ENCODE measurements at places on chromosomes 6 and 20.

GRCh38 chr6:46583081-46583480 is 69.5 kb downstream of the CYP39A1 start:
- DNase-seq, result no peak

- DNase-seq, result no peak
Observed at GRCh38 chr6:42237857-42238256, 20.2 kb upstream of the MRPS10 start.

- no peak for DNase-seq
Observed at GRCh38 chr20:14948416-14948815, 611.0 kb upstream of the FLRT3 start.

- DNase-seq, result no peak
Observed at GRCh38 chr6:90370493-90370959, 73.9 kb upstream of the BACH2 start.

- DNase-seq, result no peak
Observed at GRCh38 chr20:18672834-18673233, 85.0 kb downstream of the DTD1 start.

DNA sequence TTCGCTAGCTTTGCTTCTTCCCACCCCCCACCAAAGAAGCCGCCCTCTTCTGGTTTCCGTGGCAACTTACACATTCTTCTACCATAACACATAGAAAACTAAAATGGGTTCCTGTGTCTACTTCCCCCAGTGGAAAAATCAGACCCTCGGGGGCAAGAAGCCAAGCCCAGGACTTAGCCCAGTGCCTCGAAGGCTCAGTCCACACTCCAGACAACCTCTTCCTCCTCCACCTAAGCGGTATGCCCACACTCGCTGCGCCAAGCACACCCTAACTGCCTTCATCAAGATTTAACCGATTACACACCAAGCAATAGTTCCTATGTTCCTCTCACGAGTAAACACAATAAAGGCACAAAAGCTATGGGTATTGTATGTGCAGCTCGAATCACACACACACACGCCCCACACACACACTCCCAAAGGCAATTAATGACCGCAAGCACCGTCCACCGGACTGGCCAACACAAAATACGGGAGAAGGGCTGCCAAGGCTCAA is 537 bp downstream of the PPIL4 start:
- peak; percentile 62 for DNase-seq

GRCh38 chr20:49937027-49937929 is 1.1 kb downstream of the RNF114 start:
- no peak for DNase-seq

DNA sequence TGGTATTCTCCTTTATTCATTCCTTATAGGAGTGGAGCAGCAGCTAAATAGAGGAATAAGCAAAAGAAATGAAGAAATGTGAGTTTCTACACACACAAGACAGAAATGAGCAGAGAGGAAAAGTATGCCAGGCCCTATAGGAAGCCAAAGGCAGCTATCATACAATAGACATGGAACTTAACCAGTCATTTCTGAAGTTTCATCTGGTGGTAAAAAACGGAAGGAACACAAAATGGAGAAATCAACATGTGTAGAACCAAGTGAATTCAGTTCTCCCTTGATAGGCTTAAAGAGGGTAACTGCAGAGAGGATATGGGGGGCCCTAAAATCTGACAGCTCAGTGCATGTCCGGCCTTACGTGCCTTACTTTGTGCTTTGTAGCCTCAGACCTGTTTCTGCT is 44.6 kb downstream of the TSBP1 start:
- no peak for DNase-seq

GRCh38 chr6:162621246-162621645 is 106.3 kb downstream of the PRKN start:
- no peak for DNase-seq

GRCh38 chr6:115902436-115902835 is 158.3 kb downstream of the FRK start:
- no peak for DNase-seq

GRCh38 chr6:14166839-14167238 is 49.3 kb downstream of the CD83 start:
- no peak for DNase-seq

DNA sequence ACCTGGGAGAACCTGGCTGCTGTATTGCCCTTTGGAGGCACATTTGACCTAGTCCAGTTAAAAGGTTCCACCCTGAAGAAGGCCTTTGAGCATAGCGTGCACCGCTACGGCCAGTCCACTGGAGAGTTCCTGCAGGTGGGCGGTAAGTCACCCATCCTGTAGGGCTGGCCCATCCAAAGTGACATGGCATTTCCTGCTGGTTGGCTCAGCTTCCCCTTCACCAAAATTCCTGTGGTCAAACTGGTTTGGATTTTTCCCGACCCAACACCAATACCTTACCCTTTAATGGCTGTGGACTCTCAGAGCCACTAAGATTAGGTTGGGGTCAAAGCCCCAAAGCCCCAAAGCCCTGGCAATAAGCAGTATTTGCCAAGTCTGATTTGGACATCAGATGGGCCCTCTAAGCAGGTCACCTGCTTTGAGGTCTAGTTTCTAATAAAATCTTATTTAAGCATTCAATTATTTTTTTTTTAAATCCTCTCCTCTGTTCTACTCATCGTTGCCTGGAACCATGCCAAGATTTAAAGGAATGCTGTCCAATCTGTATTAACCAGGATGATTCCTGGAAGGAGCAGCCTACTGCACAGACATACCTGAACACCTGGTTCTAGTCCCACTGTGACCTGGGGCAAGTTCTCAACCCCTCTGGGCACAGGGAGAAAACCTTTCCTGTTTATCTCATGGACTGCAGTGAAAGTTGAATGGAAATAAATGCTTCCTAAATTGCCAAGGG is 40.8 kb downstream of the NT5E start:
- no peak for DNase-seq

- DNase-seq, result no peak
Observed at GRCh38 chr20:49987015-49987867, 4.5 kb downstream of the SNAI1 start.

- no peak for DNase-seq
Observed at GRCh38 chr6:163459536-163459935, 45.0 kb downstream of the QKI start.

GRCh38 chr6:47041741-47042140 is 391 bp downstream of the ADGRF1 start:
- DNase-seq, result no peak

DNA sequence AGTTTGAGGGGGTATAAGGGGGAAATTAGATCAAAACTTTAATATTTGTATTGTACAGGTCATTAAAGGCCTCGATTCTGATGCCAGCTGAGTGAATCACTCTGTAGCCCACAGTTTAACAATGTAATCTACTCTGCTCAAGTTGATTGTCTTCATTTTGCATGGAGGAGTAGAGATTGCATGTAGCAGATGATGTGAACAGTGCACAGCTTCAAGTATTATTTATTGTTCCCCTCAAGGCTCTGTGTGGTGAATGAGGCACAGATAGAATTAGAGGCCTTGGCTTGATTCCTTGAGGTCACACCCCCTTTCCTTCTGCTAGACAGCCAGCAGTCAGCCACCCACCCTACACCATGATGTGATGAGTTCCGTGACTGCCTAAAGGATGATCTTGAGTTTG is 38.1 kb downstream of the TXLNB start:
- DNase-seq, result no peak

- no peak for DNase-seq
Observed at GRCh38 chr6:111741177-111741952, 131.9 kb downstream of the FYN start.

- no peak for DNase-seq
Observed at GRCh38 chr6:30157581-30157980, 3.4 kb downstream of the TRIM10 start.

- DNase-seq, result no peak
Observed at GRCh38 chr6:131003488-131004386, 59.3 kb downstream of the EPB41L2 start.

DNA sequence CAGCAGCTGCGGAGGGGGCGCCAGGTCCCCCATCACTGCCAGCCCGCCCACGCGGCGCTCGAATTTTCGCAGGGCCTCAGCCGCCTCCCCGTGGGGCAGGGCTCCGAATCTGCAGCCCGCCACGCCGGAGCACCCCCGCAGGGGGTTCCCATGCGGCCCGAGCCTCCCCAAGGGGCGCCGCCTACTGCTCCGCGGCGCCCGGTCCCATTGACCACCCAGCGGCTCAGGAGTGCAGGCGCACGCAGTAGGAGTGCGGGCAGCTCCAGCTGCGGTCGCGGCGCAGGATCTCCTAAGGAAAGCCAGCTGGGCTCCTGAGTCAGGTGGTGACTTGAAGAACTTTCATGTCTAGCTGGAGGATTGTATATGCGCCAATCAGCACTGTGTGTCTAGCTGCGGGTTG is 155.3 kb upstream of the RREB1 start:
- no peak for DNase-seq

GRCh38 chr20:36779656-36780025 is 6.1 kb upstream of the DSN1 start:
- no peak for DNase-seq

GRCh38 chr6:31048099-31048498 is 37.8 kb downstream of the MUC22 start:
- DNase-seq, result no peak

- no peak for DNase-seq
Observed at GRCh38 chr20:45047581-45048119, 53.3 kb downstream of the KCNS1 start.

DNA sequence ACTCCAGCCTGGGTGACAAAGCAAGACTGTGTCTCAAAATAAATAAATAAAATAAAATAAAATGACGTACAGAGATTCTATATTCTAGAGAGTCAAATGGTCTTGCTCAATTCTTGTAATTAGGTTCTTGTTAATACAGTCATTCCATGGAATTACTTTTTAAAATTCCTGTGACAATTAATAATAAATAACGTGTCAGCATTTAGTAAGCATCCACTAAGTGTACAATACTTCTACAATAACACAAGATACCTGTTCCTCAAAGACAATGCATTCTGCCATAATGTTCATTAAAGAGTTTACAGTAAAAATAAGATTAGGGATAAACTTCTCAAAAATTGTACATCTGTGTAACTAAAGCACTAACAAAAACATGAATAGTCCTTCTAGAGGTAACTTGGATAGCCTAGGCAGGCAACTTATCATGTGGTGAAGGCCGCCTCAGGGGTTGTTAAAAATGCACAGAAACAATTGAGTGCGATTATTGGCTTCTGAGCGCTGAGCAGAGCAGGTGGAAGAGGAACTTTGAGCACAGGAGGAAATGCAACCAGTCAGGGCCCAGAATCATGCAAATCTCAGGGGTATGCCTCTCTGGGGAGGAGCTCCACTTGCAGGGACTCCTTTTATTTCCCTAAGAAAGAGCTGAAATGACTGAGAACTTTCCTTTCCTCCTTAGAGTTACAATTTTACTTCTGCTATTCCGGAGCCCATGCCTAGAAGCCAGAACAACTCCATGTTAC is 37.1 kb downstream of the QRSL1 start:
- DNase-seq, result no peak

GRCh38 chr6:158543606-158544185 is 16.2 kb upstream of the TMEM181 start:
- no peak for DNase-seq

DNA sequence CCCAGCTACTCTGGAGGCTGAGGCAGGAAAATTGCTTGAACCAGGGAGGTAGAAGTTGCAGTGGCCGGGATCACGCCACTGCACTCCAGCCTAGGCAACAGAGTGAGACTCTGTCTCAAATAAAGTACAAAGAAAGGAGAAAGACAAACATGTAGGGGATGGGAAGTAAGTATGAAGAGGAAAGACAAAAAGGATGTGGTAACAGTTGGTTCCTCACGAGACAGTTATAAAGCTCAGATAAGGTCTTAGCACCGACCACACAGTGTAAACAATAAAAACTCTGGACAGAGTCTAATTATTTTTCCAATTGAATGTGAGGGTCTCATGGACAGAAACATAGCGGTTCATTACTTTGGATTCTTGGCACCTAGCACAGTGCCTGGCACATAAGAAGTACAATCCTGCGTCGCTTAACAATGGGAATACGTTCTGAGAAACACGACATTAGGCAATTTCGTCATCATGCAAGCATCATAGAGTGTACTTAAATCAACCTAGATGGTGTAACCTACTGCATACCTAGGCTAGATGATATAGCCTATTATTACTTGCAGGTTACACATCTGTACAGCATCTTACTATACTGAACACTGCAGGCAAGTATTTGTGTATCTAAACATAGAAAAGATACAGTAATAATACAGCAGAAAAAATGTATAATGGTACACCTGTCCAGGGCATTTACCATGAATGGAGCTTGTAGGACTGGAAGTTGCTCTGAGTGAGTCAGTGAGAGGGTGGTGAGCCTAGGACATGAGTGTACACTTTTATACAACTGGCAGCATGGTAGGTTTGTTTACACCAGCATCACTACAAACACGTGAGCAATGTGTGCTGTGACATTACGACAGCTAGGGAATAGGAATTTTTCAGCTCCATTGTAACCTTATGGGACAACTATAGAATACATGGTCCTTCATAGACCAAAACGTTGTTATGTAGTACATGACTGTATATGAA is 38.2 kb downstream of the MBOAT1 start:
- no peak for DNase-seq

DNA sequence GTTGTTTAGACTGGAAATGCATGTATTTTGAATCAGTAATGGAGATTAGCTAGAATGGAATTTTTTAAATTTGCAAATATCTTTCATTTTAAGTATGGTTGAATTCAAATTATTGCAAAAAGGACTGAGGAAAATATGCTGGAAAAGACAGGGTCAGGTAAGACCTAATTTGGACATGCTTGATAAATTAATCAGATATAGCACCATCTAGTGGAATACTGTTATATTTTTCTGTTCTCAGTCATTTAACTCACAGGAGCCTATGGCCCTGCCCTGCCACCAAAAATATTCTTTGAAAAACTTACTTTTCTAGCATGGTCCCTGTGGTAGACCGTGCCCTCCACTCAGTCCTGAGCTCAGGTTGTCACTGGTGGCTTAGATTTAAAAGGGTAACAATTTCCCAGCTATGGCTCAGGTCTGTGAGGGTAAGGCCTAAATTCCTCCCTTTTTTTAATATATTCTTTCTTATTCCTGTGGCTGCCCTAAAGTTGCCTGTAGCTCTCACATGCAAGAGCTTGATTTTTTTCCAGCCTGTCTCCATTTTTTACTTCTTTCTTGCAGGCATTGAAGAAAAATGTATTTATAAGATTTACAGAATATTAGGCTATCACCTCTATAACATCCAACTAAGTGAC is 25.3 kb upstream of the KIAA1586 start:
- peak; percentile 5 for DNase-seq

DNA sequence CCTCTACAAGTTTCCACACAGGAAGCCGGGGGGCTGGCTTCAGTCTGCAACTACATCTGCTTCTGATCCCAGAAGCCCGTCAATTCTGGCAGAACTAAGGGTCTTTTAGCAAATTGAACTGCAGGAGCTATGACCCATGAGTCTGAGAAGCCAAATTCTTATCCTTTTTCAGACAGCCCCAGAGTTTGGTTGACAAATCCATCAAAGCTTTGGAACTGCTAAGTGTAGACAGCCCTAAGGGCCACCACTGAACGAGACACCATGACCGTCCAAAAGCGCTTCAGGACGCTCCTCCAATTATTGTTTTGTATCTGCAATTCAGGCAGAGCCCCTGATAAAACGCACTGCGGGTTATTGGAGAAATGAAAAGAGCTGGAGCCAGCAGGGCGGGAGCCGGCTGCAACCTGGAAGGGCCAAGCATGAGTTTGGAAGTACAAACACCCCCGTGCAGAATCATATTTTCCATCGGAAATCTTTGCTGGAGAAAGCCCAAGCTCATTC is 67.1 kb downstream of the GNAS-AS1 start:
- no peak for DNase-seq
